ENCODE measurements at places on chromosomes 1 and 21. TPM values are rescaled to one million over a fixed set of nuclear protein-coding genes. Genes with fewer than 3 reads are reported as not detected.

Gene FCRL1
- not detected for total RNA-seq

Gene ARMH1
- total RNA-seq: 143 TPM

Gene ZSWIM5
- total RNA-seq: 0.26 TPM

Gene CD1B
- not detected for total RNA-seq

- no peak for DNase-seq
These were observed 46.4 kb downstream of the NRIP1 start for GRCh38 chr21:15018382-15018781.

- DNase-seq: no peak
These were observed at the start of gene OLFM3 for GRCh38 chr1:101996825-101997465. Gene OLFM3 (minus strand): TSS chr1:101996926.

DNA sequence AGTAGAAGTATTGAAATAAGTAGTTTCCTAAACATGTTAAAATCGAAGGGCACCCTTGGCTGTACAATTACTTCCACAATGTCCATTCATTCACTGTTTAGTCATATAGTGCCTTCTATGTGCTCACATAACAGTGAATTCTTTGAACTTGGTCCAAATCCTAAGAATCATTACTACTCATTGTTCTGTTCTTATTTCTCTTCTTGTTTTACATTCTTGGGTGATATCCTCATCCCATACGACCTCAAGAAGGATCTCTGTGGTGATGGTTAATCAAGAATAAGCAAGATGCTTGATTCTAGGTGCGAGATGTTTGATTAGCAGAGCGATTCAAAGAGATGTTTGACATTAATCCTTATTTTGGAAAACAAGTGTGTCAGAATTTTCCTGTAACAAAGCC, 667.4 kb upstream of the ZP4 start:
- DNase-seq: no peak

DNA sequence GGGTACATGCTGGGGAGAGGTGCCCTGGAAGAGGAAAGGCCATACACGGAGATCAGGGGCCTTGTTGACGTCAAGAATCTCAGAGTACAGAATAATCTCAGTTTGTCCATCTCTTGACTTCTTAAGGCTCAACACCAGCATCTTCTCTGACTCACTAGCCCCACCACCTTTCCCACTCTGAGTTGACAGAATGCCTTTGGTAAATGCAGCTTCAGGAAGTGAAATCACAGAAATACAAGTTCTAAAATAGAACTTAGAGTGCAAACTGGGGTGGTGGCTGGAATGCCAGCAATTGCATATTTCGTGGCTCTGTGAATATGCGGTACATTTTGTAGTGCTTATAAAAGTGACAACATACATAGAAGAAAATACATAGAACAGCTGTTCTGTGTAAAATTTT, 1.6 kb downstream of the COG2 start:
- DNase-seq: peak; percentile 33

DNA sequence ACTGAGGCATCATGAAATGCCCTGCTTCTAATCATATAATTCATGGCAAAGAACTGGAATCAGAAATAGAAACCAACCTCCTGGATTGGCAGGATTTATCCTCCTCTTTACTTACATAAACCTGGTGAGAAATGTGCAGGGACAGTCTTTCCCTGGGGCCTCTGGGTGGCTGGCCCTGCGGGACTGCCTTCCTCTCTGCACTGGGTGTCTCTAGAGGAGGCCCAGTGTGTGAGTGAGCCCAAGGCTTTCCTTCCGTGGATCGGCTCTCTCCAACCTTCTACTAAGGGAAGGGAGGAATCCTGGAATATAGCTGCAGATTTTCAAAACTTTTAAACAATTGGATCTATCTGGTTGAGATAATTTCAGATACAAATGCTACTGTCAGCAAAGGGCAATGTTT, 11.4 kb upstream of the ATP1A1 start:
- DNase-seq: no peak

- DNase-seq: peak; percentile 69
These were observed 41.6 kb downstream of the NUAK2 start for GRCh38 chr1:205279986-205280385.

- DNase-seq: no peak
These were observed 26.9 kb downstream of the ETS2 start for GRCh38 chr21:38832664-38833063.

DNA sequence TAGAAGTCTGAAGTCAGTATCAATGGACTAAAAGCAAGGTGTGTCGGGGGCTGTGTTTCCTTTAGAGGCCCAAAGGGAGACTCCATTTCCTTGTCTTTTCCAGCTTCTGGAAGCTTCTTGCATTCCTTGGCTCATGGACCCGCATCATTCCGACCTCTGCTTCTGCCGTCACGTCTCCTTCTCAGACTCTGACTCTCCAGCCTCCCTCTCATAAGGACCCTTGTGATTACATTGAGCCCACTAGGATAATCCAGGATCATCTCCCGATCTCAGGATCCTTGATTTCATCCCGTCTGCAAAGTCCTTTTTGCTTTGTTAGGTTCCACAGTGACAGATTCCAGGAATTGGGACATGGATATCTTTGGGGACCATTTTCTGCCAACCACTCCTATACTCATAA, 265.8 kb upstream of the CSF3R start:
- DNase-seq: no peak

DNA sequence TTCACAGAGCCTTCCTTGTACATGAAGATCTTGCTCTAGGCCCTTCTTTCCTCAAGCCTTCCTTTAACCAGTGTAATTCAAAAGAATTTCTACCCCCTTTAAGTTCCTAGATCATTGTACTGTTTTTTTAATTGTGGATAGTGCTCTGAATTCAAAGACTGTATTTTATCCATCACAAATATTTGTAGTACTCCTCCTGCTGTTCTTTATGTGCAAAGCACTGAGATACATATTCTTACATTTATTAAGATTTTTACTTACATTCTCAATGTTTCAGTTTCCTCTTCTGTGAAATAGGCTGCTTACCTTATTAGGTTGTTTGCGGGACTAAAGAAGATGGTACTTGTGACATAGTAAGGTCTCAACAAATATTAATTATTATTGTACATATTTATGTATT, 168.8 kb upstream of the PDE4B start:
- no peak for DNase-seq

GRCh38 chr21:24023402-24023801, 1583.9 kb downstream of the MRPL39 start:
- no peak for DNase-seq

DNA sequence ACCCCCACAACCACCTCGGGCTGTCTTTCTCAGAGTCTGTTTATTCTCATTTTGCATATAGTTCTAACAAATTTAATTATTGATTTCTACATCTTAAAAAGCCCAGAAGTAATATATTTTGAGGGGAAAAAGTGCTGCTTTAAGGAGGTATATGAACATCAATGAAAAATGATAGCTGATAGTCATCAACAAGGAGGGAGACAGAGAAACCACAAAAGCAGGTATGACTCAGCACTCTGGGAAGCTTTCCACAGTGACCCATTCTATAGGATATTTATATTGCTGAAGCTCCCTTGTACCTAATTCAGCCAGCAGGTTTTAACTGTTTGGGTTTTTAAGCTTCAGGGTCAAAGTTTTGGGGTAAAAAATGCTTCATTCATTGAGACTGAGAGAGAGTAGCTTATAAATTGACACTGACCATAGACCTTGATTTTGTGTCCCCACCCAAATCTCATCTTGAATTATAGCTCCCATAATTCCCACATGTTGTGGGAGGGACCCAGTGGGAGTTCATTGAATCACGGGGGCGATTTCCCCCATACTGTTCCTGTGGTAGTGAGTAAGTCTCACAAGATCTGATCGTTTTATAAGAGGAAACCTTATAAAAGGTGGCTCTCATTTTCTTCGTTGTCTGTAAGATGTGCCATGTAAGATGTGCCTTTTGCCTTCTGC, 27.4 kb downstream of the VANGL1 start:
- peak; percentile 18 for DNase-seq

Measured in activated naive CD4-positive, alpha-beta T cell treated with anti-CD3 and anti-CD28 coated beads for 36 hours (primary cell).